ENCODE measurements at places on chromosomes 13 and 19.
A peak's percentile ranks its signal among the peaks of the same experiment; 100 is the strongest.

DNA sequence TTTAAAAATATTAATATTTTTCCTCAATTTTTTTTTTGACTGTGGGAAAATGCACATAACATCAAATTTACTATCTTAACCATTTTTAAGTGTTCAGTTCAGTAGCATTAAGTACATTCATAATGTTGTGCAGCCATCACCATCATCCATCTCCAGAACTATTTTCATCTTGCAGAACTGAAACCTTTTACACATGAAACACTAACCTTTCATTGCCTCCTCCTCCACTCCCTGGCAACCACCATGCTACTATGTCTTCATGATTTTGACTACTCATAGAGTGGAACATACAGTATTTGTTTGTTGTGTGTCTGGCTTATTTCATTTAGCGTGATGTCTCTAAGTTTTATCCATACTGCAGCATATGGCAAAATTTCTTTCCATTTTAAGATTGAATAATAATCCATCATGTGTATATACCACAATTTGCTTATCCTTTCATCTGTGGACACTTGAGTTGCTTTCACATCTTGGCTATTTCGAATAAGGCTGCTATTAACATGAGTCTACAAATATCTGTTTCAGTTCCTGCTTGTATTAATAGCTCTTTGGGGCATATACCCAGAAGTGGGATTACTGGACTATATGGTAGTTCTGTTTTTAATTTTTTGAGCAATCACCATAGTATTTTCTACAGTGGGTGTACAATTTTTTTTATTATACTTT is 376.4 kb downstream of the MTUS2 start:
- ATAC-seq = no peak

- no peak for ATAC-seq
These were observed 15.9 kb upstream of the EID2 start for GRCh38 chr19:39555883-39556282.

DNA sequence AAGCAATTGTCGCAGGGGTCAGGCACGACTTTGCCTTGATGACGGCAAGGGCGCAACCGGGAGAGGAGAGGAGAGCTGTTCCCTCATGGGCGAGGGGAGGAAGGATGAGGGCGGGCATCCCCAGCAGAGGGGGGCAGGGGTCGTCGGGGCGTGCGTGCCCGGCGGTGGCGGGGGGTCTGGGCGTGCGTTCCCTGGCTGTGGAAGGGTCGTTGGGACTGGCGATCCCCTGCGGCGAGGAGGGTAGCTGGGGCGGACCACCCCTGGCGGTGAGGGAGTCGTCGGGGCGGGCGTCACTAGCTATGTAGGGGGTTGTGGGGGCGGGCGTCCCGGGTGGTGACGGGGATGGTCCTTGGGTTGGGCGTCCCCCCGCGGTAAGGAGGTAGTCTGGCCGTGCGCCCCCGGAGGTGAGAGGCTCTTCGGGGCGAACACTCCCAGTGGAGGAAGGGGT is 1.7 kb downstream of the COMP start:
- ATAC-seq = no peak

DNA sequence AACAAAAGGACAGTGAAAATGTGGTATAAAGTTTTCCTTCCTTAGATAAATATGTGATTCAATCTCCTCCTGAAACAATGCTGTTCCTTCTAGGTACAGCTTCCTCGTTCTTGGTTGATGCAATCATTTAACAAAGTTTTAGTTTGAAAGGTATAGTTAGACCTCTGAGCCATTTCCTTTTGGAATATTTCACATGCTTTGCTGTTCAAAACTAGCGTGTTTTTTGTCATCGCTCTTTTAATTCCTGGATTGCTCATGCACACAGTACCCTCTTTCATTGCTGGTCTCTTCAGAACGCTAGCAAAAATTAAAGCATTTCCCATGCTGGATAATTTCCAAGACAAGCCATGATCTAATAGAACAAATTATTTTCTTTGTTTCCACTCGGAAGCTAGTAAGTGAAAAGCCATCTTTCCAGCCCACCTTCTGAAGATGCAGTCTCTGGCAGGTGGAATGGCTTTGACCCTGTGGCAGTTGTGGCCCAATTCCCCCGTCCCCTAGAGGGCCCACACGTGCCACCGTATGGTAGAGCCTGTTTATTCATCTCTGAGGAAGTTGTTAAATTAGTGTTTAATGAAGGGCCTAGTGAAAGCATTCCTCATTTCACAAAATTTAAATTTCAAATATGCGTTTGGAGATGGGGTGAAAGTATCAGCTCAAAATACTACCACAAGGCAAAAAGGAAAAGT is 1040.6 kb upstream of the SLC10A2 start:
- peak; percentile 44 for ATAC-seq

- ATAC-seq = no peak
These were observed 6.3 kb downstream of the PNKP start for GRCh38 chr19:49861107-49861506.

GRCh38 chr19:2361246-2362045 is 1.4 kb downstream of the TMPRSS9 start:
- no peak for ATAC-seq

DNA sequence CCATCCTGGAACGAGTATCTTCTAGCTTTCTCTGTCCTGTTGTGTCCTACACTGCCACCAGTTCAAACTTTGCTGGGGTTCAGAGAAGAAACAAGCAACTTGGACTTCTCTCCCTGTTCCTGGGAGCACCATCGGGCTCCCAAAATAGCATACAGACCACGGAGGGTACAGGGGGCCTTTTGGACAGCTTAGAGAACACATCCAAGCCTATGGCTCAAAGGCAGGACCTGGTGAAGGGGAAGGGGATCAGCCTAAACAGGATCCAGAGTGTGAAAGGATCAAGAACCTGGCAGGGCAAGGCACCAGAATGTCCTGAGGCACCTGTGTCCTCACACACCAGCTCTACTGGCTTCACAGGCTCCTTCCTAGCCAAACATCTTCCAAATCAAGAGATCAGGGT is 1336.5 kb downstream of the UQCRFS1 start:
- no peak for ATAC-seq

All from SK-N-SH treated with all-trans-retinoic acid at 6 μM for 48 hours (cell line).